ACHN (cell line): ENCODE measurements at places on chromosomes 7 and 10.
A peak's percentile ranks its signal among the peaks of the same experiment; 100 is the strongest.

- DNase-seq = no peak
These were observed 137.0 kb downstream of the CD36 start for GRCh38 chr7:80775482-80775881.

DNA sequence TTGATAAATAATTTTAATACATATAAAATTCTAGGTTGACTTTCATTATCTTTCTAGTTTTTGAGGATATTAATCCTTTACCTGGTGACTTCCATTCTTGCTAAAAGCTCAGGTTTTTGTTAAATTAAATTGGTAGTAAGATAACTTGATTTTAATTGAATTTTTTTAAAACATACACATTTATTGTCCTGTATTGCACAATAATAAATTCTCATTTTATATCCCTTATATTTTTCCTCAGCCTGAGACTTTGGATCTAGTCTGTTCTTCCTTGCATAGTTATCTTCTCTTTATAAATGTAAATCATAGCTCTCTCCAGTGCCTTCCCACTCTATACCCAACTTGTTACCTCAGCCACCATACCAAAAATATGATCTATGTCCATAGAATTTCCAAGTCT is 212.9 kb upstream of the CNTNAP2 start:
- DNase-seq = no peak

DNA sequence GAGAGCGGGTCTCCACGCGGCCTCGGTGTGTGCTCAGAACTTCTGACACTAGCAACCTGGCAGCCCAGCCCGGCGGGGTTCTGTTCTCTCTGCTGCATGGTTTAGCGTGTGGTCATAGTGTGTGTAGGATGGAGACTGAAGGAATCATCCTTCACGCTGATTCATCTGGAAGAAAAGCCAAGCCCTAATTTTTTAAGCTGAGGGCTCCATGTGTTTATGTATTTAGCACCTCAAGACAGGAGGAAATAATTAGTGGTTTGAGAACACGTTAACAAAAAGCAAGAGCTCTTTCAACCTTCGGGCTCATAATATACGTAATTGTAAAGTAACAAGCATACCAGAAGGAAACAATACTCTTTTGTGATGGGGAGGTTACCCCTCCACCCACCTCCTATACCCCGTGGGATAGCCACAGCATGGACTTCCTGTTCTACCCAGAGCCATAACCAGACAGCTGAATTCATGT is 504.6 kb upstream of the MKI67 start:
- DNase-seq = no peak

DNA sequence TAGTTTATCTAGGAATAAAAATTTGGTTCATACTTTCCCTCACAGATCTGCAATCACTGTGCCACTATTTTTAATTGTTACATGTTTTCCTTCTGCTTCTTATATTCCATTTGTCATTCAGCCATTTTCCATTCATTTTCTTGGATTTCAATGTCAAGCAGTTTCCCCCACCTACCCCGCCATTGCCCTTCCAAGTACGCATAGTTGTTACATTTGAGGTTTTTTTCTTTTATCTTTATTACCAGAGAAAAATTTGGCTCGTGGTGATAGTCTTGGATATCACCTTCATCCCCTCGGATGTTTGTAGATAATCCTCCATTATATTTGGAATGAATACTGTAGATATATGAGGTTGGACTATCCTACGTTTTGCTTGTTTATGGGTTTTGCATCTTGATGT is 159.7 kb downstream of the CRPPA start:
- no peak for DNase-seq

DNA sequence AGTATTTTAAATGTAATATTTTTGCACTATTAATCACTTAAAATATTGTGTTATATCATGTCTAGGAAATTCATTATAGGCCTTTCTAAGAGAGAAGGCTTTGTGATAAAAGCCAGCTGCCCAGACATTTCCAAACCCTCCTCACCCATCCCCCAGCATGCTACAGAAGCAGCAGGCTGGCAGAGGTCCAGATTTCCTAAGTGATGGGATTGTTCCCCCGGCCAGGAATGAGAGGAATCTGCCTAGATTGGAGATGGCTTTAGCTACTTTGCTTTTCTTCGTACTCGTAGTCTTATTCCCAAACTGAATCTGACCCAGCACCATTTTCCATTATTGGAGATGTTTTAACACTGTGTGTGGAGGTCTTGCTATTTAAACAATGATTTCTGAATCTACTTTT is 29.4 kb downstream of the CDK14 start:
- DNase-seq = peak; percentile 27

- DNase-seq = no peak
These were observed 59.4 kb downstream of the CDK14 start for GRCh38 chr7:90655566-90655965.

DNA sequence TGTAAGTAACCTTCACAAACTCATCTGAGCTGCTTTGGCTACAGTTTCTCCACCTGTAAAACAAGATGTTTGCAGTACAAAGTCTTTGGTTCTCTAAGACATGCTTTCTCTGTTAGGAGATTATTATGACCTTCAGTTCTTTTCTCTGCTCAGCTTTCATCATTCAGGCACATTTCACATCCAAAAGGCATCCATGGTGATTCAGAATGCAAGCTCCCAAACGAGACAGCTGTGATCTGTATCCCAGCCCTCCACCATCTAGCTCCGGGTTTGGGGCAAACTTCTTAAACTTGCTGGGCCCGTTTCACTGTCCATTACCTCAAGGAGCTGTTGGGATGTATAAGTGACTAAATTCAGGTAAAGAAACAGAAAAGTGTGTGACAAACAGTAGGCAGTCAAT is 95.8 kb upstream of the COL1A2 start:
- no peak for DNase-seq

- no peak for DNase-seq
These were observed 1.2 kb downstream of the PRSS1 start for GRCh38 chr7:142750321-142750938.

DNA sequence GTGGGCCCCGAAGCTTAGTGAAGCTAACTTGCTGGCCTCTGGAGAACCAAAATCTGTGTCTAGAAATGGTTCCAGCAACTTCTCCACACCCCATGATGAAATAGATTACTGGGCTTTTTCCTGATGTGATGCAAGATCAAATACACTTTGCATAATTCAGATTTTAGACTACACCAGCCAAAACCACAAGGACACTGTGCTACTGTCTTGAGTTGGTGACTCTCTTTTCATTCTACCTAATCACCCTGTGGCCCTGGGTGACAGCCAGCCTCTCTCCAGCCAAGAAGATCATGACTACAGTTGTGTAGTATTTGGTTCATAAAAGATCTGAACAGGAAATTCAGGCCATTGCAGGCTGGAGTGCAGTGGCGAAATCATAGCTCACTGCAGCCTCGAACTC is 22.2 kb downstream of the AZGP1 start:
- DNase-seq = no peak

DNA sequence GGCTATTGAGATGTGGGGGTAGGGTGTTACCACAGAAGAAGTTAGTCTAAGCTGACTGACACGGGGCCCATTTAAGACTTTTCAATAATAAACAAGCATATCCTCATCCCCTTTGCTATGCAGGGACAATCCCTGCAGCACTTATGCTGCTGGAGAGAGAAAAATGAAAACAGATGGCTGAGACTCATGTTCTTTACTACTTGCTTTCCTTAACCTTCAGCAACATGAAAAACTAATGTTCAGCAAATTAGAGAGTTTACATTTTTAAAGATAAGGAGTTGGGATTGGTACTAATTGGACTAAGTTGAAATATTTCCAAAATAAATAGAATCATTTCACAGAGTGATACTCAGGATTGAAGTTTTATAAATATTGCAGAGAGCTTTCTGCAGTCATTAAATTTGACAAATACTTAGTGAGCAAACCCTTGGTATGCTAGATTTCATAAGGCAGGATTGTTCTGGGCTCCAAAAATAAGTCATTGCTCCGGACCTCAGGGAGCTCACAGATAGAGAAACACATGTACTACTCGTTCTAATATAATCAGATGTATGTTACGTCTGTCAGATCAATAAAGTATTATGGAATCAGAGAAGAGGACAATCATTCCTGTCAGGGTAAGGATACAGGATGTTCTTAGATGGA is 147.1 kb upstream of the LRRN3 start:
- no peak for DNase-seq

- DNase-seq = peak; percentile 56
These were observed 169.3 kb upstream of the AKR1E2 start for GRCh38 chr10:4656576-4657194.

GRCh38 chr10:108817584-108817983 is 1105.7 kb downstream of the XPNPEP1 start:
- DNase-seq = no peak

DNA sequence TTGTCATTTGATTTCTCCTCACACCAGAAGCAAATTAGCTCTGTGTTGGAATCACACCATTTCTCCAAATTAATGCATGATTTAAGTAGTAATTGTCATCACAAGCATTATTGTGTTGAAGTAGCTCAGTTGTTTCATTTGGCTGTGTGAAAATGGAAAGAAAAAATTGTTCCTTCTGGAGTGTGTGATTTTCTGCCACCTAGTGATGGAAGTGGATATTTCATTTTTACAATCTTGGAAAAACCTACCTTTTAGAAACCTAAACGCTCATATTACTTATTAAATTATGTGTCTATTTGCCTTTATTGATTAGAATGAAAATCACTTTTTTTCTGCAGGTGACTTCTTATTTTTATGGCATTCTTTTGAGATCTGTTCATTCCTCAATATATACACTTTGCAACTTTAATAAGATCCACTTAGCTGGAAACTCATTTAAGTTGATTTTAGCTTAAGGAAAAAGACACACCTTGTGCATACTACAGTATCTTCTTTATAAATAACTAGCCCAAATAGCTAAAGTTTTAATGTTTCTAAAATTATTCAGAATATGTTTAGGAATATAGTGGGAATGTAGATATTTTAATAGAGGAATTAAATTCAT is 50.0 kb downstream of the SRI start:
- peak; percentile 41 for DNase-seq

DNA sequence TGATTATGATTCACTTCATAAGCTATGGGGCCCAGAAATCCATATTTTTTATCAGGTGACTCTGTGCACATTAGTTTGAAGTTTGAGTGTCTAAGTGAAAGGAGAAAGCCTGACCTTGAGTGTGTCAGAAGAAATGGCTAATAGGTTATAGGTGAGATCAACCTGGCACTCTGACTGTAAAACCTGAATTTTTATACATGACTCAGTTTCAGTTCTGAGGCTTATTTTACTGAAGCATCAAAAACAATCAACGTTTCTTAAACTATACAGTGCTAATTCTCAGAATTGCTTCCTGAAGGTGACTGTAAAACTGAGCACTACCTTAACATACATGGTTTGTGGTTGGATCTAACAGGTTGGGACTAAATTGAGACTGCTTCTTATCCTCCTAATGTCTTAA is 159.4 kb upstream of the AHR start:
- no peak for DNase-seq

GRCh38 chr7:76364198-76364584 is 5.4 kb upstream of the YWHAG start:
- DNase-seq = peak; percentile 56

- DNase-seq = no peak
These were observed 538.7 kb downstream of the DNAJB6 start for GRCh38 chr7:157875230-157876179.

DNA sequence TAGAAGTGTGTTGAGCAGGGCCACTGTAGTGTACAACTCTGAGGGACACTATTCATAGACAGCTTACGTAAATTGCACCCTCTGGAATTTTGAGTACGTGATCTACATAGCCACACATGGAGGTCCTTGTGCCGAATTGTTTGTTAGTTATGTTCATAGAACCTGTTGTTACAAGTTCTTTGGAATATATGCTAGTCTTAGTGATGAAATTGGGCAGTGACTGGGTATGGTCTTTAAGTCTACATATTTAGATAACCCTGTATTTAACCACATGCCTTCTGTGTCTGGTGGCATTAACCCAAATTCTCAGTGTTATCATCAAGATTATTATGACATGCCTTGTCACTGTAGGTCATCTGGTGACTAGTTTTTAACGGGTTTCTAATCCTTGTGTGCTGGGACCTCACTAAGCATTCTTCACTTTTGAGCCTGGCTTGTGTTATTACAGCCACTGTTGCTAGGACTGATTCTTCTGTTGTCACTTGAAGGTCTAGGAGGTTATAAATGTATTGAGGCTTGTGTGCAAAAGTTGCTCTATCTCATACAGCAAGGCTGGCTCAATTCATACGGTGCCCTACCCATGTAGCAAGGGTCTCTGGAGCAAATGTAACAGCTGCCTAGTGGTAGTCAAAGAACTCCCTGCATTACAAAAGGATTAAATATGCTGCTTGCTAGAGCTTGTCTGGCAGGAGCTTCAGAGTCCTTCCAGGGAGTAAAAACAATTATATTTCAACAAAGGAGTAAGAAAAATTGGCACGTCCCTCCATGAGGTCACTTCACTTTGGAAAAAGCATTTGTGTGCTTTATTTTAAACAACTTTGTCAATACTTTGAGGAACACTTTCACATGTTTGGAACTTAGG is 65.4 kb downstream of the CDK14 start:
- DNase-seq = no peak

GRCh38 chr7:20005081-20005480 is 212.1 kb downstream of the MACC1 start:
- DNase-seq = no peak

DNA sequence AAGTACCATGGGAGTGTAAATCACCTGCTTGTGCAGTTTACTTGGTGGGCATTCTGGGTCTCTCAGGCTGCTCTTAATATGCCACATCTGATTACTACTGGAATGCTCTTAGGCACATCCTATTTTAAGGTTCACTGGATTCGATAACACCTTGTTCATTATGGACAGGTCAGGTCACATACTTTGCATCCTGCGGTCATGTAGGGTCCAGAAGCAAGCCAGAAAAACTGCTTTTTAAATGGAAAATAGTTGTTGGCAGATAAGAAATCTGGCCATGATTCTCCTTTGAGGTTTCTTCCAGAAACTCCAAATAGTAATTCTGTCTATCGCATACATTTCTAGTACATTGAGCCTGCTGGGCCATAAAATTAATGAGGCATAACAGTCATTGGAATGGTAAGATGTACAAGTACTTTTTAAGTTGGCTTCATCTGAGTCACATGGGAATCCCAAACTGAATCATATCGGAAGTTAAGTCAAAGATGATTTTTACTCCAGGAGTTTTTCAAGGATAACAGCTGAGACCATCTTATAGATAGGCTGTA is 371.9 kb downstream of the LRRTM3 start:
- DNase-seq = peak; percentile 42
